ENCODE measurements at places on chromosomes 12 and 14. TPM values are rescaled to one million over a fixed set of nuclear protein-coding genes. Genes with fewer than 3 reads are reported as not detected.

GRCh38 chr12:56836800-56837663 is 73.9 kb downstream of the HSD17B6 start:
- DNase-seq, result no peak

- peak; percentile 73 for DNase-seq
Observed at GRCh38 chr12:63420206-63420644, 248.1 kb downstream of the DPY19L2 start.

GRCh38 chr14:61328626-61329262 is 7.4 kb downstream of the PRKCH start:
- no peak for DNase-seq

DNA sequence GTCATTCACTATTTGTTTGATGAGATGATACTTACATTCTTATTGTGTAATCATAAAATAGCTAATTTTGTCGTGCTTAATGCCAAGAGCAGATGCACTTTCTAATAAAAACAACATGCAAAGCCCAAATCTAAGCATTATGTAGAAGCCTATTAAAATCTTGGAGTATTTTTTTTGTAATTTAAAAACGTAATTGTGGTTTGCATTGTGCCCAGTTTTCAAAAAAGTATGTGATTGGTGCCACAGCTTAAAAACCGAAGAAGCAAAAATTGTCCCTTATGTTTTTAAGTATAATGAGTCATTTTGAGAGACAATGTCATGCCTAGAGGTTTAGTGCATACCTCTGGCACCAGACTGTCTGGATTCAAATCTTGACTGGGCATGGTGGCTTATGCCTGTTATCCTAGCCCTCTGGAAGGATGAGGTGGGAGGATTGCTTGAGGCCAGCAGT is 464.8 kb upstream of the RGS6 start:
- no peak for DNase-seq

GRCh38 chr14:94761348-94761996 is 8.4 kb downstream of the GSC start:
- no peak for DNase-seq

The PTHLH gene
- total RNA-seq, result not detected

The SALL2 gene
- total RNA-seq, result 0.47 TPM

- no peak for DNase-seq
Observed at GRCh38 chr14:67962215-67962644, 142.7 kb downstream of the RAD51B start.

The ABCC9 gene
- 0.05 TPM for total RNA-seq

DNA sequence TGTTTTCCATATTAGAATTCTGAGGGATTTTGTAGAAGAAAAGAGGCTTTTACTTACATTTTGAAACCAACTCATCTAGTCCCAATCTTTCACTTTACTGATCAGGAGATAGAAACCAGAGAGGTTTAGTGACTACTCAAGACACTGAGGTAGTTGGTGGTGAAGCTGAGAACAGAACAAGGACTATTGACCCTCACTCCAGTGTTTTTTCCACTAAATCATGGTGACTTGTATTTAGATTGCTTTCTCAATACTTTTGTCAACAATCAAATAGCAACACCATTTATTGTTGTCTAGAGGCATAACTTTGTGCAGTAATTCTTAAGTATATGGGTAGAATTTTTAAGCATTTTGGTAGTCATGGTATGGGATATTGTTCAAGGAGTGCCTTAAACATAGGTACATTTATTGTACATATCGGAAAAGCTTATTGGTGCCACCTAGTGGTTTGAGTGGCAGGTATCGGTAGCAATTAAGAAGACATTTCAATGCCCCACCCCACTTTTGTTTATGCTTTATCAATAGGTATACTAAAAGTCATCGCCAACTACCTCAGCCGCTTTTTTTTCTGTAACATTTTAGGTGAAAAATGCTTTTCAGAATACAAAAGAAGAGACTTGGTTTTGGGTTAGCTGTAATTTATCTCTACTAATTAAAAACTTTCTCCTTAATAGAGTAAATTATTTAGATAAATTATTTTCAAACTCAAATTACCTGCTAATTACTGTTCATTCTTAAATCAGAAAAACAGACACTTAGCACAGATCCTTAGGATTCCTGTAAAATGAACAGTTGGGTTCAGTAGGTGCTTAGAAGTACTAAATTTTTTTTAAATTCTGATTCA is 47.3 kb upstream of the PAWR start:
- peak; percentile 54 for DNase-seq

The NIN gene
- total RNA-seq, result 39.6 TPM

- DNase-seq, result no peak
Observed at GRCh38 chr14:43647302-43647701, 859.8 kb downstream of the FSCB start.

DNA sequence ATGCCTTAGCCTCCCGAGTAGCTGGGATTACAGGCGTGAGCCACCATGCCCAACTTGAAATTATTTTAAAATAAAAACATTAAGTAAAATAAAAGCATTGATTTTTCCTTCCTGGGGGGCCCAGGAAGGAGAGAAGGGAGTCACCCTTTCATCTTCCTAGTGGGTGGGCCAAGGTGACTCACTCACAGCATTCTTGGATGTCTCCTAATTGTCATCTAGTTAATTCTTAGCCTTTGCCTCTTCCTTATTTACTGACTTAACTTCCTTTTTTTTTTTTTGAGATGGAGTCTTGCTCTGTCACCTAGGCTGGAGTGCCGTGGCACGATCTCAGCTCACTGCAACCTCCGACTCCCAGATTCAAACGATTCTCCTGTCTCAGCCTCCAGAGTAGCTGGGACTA is 29.2 kb downstream of the TMEM120B start:
- no peak for DNase-seq

The SIX6 gene
- not detected for total RNA-seq

- DNase-seq, result no peak
Observed at GRCh38 chr14:37968664-37969240, 239.0 kb upstream of the SSTR1 start.

DNA sequence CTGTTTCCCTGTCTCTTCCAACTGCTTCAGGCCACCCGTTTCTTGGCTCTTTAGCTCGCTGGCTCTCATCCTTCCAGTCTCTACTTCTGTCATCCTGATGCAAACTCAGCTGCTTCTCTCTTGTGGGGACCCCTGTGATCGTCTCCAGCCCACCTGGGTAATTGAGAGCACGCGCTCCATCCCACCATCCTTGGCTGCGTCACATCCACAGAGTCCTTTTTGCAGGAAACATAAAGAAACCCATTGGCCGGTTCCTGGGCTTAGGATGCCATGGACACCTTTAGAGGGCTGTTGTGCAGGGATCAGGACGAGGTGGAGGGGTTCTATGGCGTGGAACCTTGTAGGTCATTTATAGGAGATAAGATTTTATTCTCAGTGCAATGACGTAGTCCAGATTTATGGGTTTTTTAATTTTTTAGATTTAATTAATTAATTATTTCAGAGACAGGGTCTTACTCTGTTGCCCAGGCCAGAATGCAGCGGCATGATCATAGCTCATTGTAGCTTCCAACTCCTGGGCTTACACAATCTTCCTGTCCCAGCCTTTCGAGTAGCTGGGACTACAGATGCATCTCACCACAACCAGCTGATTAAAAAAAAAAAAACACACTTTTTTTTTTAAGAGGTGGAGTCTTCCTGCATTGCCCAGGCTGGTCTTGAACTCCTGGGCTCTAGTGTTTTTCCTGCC is 82.6 kb downstream of the CCDC92 start:
- no peak for DNase-seq

The IKZF4 gene
- total RNA-seq, result 8.5 TPM

The AMHR2 gene
- total RNA-seq, result not detected

DNA sequence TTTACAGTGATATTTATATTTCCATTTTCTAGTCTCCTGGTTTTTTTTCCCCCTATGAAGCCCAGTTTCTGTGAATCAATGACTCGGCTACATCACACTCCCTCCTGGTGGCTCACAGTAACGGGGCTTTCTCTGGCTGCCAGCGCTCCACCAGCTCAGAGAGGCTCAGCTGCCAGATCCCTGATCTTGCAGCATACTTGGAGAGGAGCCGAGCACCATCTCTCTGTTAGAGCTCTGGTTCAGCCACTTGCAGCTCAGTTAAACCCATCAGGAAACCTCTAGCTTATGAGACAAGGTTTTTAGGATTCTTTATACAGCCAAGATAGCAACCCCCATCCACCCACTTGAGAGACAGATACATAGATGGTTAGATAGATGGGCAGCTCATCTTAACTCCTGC is 74.6 kb downstream of the CIT start:
- DNase-seq, result no peak

The WNT5B gene
- total RNA-seq, result 0.52 TPM

DNA sequence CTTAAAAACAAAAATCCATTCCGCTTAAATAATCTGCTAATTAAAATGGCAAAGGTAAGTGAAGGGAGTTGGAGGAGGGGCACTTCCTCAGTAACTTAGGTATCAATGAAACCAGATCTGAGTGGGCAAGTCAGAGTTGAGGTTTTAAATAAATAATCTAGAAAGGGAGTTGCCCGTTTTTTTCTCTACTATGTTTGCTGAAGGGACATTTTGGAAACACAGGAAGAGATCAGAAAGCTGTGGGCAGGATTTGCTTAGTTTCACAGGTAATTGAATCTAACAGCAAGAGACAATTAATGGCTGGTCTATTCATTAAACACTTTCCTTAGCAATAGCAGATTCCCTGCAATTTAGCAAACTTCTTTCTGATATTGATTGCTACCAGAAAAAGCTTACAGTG is 186.0 kb upstream of the ABCD2 start:
- no peak for DNase-seq

DNA sequence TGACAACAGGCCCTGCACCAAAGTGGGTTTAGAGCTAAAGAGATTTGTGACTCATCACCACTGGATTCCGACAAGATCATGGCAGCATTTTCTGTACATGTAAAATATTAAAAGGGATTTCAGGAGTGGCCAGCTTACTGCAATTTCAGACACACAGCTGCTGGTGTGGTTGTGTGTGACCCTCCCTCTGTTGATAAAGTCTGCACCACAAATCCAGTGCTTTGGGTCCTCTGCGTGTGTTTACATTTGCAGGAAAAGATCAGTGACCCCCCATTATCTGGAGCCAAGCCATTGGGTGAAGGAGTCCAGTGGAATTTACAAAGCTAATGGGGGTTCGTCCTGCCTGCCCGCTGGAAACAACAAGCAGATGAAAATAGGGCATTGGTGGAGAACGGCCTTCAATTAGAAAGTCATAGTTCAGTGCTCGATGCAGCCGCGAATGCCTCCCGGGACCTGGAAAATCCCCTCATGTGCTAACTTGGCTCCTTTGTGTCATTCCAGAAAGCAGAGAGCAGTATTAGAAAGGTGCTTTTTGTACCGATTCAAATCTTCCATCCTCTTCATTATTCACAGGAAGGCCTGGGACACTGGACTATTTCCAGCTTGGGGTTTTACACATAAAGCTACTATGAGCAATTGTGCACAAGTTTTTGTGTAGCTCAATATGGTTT is 188.5 kb upstream of the TMEM132C start:
- DNase-seq, result no peak

GRCh38 chr12:64656429-64656828 is 46.1 kb downstream of the RASSF3 start:
- no peak for DNase-seq

The PARPBP gene
- 23.5 TPM for total RNA-seq

- DNase-seq, result no peak
Observed at GRCh38 chr12:27094726-27095125, 12.3 kb upstream of the C12orf71 start.

GRCh38 chr14:64856529-64857445 is 22.9 kb downstream of the SPTB start:
- no peak for DNase-seq

- DNase-seq, result no peak
Observed at GRCh38 chr14:83421711-83422110, 1888.1 kb upstream of the SEL1L start.

DNA sequence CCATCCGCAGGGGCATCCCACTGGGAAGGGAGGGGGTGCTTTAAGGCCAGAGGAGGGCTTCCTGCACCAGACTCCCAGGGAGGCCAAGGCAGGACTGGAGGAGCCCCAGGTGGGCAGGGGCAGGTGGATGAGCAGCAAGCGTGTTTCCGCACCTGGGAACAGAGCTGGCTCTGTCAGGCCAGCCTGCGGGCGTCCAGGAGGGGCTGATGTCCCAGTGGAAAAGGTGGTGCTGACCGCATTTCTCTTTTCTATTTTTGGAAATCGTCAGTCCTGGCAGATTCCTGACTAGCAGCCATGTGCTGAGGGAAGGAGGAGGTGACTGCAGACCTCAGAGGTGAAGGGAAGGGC is 27.2 kb downstream of the CHGA start:
- DNase-seq, result no peak

The SLC41A2 gene
- 12.5 TPM for total RNA-seq

- no peak for DNase-seq
Observed at GRCh38 chr12:52821826-52822660, 8.1 kb upstream of the KRT4 start.

- no peak for DNase-seq
Observed at GRCh38 chr14:52954346-52955214, 3.7 kb upstream of the FERMT2 start.

The SLCO1B1 gene
- 0.32 TPM for total RNA-seq

DNA sequence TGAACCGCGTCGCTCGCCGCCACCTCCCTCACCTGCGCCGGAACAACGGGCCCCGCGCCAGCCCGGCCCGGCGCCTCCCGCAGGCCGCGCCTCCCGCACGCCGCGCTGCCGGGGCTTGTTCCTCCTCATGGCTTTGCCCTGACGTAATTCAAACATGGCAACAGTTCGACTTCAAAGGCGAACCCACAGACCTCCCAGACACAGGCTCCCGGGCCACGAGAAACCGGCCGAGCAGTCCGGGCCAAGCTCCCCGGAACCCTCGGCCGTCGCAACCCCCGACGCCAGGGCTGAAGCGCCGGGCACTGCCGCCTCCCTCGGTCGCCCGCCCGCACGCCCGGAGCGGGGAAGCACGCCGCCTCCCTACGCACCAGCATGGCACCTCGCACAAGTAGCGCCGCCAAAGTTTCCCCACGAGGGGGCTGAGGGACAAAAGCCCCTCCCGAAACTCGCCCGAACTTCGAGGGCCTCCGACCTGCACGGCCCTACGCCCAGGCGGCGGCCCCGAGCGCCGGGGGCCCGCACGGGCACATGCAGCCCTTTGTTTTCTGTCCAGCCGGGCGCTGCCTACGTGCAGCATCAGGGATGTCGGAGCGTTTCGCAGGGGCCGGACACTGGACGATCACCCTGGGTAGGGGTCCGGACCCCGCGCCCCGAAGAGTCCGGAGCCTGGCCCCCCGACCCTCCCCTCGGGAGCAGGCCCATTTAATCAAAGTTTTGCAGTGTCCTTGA is 1.7 kb downstream of the SINHCAF start:
- peak; percentile 63 for DNase-seq

GRCh38 chr14:92619671-92620456 is 106.3 kb downstream of the RIN3 start:
- no peak for DNase-seq

The CYP27B1 gene
- total RNA-seq, result 11.6 TPM

DNA sequence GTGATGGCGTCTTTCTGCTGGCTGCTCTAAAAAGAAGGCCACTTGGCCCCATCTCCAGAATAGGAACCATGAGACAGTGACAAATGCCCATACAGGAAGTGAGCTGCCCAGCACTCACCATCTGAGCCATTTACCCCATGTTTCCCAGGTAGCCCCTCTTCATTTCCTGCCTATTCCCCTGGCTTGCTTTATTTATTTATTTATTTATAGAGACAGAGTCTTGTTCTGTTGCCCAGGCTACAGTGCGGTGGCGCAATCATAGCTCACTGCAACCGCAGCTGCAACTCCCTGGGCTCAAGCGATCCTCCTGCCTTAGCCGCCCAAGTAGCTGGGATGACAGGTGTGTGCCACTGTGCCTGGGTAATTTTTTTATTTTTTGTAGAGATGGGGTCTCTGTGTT is 71.2 kb downstream of the RIN3 start:
- no peak for DNase-seq

- no peak for DNase-seq
Observed at GRCh38 chr12:46445093-46445492, 72.5 kb upstream of the SLC38A2 start.
